ENCODE measurements at places on chromosomes 7 and 10. TPM values are rescaled to one million over a fixed set of nuclear protein-coding genes. Genes with fewer than 3 reads are reported as not detected.

DNA sequence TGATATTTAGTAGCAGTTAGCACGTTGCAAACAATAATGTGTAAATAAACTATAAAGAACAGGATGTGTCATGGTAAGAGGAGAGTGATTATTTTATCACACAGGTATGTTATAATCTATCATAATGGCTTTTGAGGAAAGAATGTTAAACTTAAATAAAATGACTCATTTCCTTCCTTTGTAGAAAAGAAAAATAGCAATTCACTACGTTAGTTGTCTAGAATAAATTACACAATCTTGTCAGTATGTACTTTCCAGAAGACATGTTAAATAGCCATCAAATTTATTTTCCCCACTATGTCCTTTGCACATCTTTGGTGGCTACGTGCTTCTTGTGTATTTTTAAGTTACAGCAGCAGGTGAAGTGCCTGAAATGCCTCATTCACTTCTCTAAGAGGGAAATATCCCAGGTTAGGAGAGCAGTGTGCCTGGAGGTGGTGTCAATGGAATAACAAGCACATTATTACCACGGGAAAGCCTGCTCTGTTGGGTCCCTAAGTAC lies 133.8 kb downstream of the SEMA3A start:
- no peak for DNase-seq

RINT1 gene
- 20.5 TPM for total RNA-seq

SLC26A3 gene
- not detected for total RNA-seq

DNA sequence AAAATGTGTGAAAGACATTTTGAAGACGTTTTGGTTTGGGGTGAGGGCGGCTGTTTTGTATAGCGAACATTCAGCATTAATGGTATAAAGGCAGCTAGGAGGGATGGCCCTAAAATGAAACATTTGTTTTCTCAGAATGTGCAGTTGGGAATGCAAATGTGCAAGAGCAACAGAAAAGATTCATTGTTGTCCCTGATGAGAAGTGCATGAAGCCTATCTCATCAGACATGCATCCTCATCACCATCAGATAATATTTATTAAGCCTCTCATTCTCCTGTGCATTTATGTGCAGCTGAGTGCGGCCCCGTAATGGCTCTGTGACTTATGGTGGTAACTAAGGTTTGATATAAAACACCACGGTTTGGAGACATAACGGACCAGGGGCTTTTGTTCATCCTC lies 199.5 kb downstream of the GFRA1 start:
- DNase-seq, result no peak

DNA sequence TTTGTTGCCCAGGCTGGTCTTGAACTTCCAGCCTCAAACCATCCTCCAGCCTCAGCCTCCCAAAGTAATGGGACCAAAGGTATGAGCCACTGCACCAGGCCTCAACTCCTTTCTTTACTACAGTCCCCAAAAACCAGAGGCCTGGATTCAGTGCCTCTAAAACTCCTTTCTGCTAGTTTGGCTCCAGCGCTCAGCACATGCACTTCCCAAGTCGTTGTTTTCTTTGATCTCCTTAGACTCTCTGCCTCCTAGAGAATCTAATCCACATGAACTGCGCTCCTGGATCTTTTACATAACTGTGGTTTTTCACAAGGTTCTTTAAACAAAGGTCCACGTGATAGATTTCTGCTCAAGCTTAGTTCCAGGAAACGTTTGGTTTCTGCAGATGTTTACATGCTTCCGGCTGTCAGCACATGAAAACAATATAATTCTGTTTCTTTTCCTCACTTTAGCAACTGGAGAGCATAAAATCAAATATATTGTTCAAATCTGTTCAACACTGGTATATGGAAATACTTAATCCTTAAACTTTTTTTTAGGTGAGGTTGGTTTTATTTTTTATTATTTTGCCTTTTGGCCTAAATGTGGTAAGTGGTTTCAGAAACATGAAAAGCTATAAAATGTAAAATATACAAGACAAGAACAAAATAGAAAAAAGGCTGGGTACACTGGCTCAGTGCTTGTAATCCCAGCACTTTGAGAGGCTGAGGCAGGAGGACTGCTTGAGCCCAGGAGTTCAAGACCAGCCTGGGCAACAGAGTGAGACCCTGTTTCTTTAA lies 270.5 kb upstream of the MKLN1 start:
- peak; percentile 34 for DNase-seq

DNA sequence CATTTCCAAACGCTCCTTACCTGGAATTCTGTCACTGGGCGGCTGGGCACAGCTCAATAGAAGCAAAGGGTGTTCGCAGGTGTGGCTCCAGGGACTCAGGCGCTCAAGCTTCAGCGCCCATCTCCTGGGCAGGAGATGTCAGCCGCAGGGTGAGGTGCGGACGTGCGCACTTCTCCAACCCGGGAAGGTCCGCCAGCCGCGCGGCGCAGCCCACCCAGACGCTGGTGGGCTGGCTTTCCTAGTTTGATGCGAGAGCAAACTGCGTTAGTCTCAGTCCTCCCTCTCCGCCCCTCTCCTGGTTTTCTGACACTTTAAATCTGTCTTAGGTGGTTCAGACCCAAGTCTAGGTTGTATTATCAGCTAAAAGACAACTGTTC lies 267 bp downstream of the CALCR start:
- DNase-seq, result no peak

GDI2 gene
- total RNA-seq, result 218 TPM
